ENCODE measurements at places on chromosomes 7 and 10. TPM values are rescaled to one million over a fixed set of nuclear protein-coding genes. Genes with fewer than 3 reads are reported as not detected.

DNA sequence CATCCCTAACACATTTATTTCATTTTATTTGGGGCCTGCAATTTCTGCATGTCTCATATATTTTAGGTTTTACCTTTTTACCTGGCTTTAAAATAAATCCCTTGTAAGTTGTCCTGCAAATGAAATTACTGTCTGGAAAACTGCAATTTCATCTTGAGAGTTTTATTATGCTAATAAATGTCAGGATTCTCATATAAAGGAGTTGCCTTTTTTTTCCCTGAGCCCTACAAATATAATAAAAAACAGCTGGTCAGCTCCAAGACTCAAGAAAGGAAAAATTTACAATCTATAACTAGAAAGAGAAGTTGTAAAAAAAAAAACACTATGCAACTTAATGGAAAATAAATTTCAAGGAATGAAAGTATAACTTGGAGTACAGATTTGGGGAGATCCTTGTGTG, 108.7 kb downstream of the SH2D4B start:
- no peak for DNase-seq

DNA sequence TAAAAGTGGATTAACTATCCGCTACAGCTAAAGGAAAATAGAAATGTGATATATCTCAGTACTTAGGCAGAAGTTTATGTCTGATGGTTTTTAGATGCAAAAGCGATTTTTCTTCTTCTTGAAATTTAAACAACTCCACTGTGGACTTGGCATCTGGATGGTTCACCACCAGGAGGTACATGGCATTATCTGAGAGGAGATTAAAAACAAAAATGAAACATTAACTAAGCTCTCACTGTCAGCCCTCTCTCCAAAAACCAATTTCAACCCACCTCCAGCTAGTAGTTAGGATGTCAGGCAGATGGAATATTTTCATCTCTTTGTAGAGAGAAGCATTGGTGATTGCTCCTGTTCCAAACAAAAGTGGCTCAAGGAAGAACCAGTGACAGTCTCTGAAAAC, 12.9 kb downstream of the PON1 start:
- no peak for DNase-seq

- no peak for DNase-seq
These were observed 417.9 kb downstream of the IPMK start for GRCh38 chr10:57849691-57850357.

PDSS1 gene
- total RNA-seq, result 5.2 TPM

RHOBTB1 gene
- total RNA-seq, result 14.6 TPM

- no peak for DNase-seq
These were observed 22.0 kb upstream of the OCM2 start for GRCh38 chr7:98011996-98012395.

DNA sequence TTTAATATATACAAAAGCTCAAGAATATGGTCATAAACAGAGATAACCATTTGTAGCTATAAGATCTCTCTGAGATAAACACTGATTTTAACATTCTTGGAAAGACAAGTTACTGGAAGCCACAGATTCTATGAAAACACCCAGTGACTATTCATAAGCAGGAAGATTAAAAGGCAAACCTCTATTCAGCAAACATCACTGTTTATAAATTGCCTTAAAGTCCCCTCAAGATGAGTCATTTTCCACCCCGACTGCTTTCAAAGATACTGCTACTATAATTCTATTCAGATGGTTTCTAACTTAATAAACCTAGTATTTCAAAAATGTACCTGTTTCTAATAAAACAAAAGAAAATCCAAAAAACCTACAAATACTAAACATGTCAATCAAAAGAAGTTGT, 21.0 kb downstream of the TM9SF3 start:
- no peak for DNase-seq

DNA sequence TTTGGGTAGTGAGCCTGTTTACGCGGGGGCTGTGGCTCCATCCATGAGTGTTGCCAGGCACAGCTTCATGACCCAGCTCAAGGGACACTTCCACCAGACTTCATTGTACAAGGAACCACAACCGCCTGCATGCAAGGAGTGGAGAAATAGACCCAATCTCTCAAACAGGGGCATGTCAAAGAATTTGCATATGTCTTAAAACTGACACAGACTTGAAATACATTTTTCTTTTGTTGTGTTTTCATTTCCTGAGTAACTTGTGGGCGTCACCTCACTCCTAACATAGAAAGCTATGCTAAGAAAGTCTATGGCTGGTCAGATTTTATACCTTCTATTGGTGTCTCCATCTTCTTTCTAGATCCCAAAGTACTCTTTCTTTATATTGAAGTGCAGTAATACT, 266.2 kb upstream of the RNF32 start:
- no peak for DNase-seq

SRI gene
- 141 TPM for total RNA-seq

GRCh38 chr7:18610331-18610948, 114.9 kb downstream of the HDAC9 start:
- DNase-seq, result no peak

PDE1C gene
- total RNA-seq, result 5.5 TPM

PLAU gene
- 40.8 TPM for total RNA-seq

- DNase-seq, result no peak
These were observed 97.9 kb upstream of the ZNF746 start for GRCh38 chr7:149595541-149595940.

CFAP58 gene
- total RNA-seq, result 0.35 TPM

DNA sequence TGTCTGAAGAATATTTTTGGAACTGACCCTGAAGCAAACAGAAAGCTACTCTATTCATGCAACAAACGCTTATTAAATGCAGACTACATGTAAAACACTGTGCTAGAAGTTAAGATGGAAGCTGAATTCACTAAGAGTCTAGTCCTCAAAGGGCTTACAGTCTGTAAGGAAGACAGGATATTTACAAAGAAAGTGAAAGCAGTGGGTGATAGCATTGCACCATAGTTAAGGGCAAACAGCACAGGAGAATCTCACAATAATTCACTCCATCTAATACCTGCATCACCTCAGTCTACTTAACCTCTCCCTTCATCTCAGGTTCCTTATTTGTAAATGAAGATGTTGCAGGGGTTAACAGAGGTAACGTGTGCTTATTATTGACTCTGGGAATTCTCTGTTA, 360.0 kb upstream of the AOAH start:
- DNase-seq, result no peak

DNA sequence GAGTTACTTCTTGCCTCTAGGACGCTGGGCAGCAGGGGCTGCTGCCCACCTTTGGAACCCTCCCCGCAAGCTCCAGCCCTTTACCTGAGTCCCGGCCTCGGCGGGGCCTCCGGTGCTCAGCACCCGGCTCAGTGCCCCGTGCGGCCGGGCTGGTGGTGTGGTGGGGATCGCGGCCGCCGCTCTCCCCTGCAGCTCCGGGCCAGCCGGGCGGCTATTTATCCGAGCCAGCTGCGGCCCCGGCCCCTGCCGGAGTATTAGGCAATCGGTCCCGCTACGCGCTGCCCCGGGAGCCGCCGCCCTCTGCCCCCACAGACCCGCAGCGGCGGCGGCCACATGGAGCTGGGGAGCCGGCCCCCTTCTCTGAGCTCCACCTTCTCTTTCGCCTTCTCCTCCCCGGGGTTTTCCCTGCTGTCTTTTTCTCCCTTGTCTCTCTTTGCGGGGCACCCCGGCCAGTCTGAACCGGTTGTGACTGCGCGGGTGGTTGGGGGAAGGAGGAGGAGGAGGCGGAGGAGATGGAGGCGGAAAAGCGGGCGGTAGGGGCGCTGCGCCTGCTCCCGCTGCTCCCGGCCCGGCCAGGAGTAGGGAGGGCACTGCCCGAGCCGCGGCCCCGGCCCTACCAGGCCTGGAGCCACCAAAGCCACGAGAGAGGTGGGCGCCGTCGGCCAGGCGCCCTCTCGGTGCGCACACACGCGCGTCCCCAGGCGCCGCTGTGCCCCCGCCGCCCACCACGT, at the start of gene SLC16A9:
Gene SLC16A9, minus strand, starts transcription at position 456 of the 731 bp plus-strand sequence. CDS start 25,559 bp downstream, outside the sequence.
- peak; percentile 86 for DNase-seq

PPIA gene
- 1,143 TPM for total RNA-seq

DNA sequence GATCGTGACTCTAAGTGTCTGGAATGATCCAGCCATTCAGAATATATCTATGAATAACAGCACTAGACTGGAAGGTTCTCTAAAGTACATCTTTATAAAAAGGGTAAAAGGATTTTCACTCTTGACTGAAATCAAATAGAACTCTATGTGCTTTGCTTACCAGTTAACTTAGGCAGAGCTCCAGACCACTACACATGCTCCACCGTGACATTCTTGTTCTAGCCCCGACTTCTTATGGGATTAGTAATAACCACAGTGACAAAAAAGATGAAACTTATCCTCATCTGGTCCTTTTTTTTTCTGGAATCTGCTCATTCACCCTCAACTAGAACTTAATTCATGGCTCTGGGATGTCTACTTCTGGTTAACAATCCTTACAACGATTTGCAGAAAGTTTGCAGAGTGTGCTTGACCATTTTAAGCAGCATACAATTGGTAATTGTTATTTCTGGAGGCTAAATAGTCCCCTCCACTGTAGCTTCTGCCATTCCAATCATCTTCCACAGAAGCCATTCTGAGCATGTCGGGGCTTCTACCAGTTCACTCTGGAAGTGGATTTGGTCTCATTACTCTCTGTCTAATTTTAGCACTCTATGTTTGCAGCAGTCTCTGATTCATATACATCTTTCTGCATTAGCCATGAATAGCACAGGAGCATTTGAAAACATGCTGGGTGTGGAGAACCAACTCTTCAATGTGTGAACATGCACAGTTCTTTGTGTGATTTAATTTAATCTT, 163.7 kb upstream of the CDC14C start:
- DNase-seq, result no peak

GRCh38 chr7:151186640-151187408, at the start of gene ASB10:
ASB10 (minus strand) TSS chr7:151187250; CDS start chr7:151187130, 120 bp downstream.
- DNase-seq, result no peak

GRCh38 chr10:91955114-91955513, 31.5 kb downstream of the BTAF1 start:
- no peak for DNase-seq

DNA sequence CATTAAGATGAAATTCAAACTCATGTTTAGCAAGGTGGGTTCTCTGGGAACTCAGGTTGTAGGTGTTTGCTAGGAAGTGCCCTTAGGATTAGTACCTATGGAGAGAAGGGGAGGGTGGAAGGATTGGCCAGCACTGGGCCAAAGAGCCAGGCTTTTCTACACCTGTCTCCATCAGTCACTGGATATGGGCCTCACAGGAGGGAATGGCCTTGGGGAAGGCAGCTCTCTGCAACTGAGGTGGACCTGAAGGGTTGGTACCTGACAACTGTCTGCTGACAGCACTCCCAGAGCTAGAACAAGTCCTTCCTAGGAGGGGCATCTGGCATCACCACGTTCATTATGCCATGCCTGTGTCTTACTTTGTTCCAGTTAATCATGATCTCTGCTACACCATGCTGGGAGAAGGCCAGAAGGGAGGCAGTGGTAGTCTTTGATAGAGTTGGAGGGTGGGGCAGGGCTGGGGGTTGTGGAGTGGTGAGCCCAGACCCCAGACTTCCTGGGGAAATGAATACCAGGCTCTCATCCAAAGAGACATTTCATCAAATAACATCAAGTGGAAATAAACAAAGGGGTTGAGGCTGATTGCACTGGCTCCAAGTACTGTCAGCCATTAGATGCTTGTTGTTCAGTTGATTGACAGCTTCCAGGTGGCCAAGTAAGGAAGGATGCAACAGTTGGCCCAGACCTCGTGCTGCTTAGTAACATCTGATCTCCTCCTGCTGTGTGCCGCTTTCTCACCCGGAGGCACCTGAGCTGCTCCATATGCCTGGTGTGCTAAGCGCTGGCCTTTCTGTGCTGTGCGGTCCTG, 70.6 kb upstream of the PIK3CG start:
- DNase-seq, result no peak

CTNNA3 gene
- 0.72 TPM for total RNA-seq

DNA sequence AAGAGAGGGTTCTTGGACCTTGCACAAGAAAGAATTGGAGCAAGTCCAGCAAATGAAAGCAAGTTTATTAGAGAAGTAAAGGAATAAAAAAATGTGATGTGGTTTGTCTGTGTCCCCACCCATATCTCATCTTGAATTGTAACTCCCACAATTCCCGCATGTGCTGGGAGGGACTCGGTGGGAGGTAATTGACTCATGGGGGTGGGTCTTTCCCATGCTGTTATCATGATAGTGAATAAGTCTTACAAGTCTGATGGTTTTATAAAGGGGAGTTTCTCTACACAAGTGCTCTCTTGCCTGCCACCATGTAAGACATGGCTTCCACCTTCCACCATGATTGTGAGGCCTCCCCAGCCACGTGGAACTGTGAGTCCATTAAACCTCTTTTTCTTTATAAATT, 39.2 kb upstream of the FZD9 start:
- no peak for DNase-seq

FBXL15 gene
- total RNA-seq, result 17.9 TPM

- no peak for DNase-seq
These were observed 168.1 kb downstream of the GPR37 start for GRCh38 chr7:124597509-124597908.

GRCh38 chr7:1853986-1854865, 184.1 kb downstream of the ELFN1 start:
- peak; percentile 40 for DNase-seq

EGR2 gene
- total RNA-seq, result 1.6 TPM

SERPINE1 gene
- 9.9 TPM for total RNA-seq

KCNK18 gene
- not detected for total RNA-seq

GRCh38 chr10:72564596-72564995, 61.3 kb downstream of the MICU1 start:
- no peak for DNase-seq

VAX1 gene
- total RNA-seq, result not detected

DNA sequence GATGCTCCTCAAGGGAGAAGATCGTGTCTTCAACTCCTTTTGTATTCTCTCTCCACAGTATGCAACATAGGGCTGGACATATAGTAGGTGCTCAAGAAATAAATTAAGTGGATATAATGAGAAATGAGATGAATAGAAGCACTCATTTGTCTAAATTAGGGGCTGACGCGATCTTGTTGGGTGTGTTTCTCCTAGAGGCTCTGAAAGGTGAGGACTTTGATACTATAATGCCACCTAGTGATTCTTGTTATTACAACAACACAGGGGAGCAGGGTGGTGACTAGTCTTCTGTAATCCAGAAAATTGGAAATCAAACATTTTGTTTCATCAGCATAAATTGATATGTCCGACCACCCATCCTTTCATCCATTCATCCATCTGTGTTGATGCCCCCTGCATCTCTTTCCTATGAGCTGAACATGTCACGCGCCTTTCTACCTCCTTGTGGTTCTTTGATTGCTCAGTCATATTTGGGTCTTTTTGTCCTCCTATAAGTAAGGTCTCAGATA, 3.5 kb upstream of the CFAP58 start:
- DNase-seq, result no peak

- DNase-seq, result no peak
These were observed 31.8 kb downstream of the GET4 start for GRCh38 chr7:908159-908581.

- no peak for DNase-seq
These were observed 23.9 kb downstream of the STEAP1 start for GRCh38 chr7:90178166-90178565.

FAM25A gene
- not detected for total RNA-seq
